Endothelial cell of umbilical vein (primary cell): ENCODE measurements at places on chromosomes 1 and 21. TPM values are rescaled to one million over a fixed set of nuclear protein-coding genes. Genes with fewer than 3 reads are reported as not detected.

The CD34 gene
- total RNA-seq: 115 and 174 TPM in 2 replicates

The IL19 gene
- not detected in 2 replicates for total RNA-seq

The ZNF691 gene
- total RNA-seq: 6.6 and 7.4 TPM in 2 replicates

The PRDM2 gene
- total RNA-seq: 35.7 and 36.6 TPM in 2 replicates

The UTS2 gene
- not detected in 2 replicates for total RNA-seq

The TCP10L gene
- not detected in 2 replicates for total RNA-seq

DNA sequence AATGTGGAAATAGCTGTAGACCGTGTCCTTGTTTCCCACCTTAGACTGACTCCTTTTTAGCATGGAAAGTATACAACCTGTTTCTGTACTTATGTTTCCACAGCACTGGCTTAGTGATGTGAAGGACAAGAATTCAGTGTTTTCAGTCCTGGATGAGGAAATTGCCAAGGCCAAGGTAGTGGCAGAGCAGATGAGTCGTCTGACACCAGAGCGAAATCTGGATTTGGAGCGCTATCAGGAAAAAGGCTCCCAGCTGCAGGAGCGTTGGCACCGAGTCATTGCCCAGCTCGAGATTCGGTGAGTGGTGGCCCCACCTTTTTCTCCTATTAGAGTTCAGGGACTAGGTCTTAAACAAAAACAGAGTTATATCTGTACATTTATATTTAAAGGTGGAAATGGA lies 112.6 kb downstream of the MACF1 start:
- H3K4me3 ChIP-seq: no peak overlapping the region
- DNase-seq: peak; percentile 10
- no peaks in the 10 kb centered on the region for H3K27me3 ChIP-seq
- H3K27ac ChIP-seq: peak overlapping the region; percentile 71

GRCh38 chr1:107683683-107684082 lies 281.3 kb downstream of the VAV3 start:
- H3K27ac ChIP-seq: no peak overlapping the region
- no peak for DNase-seq
- no peaks in the 10 kb centered on the region for H3K36me3 ChIP-seq
- H3K4me1 ChIP-seq: no peaks in the 10 kb centered on the region
- no peak overlapping the region for H3K4me3 ChIP-seq

- no peak overlapping the region for H3K4me3 ChIP-seq
- H3K27me3 ChIP-seq: peaks cover 25% of the 10 kb centered on the region
- no peak for DNase-seq
- H3K27ac ChIP-seq: no peak overlapping the region
Observed at GRCh38 chr1:10888791-10889649, 92.6 kb upstream of the CASZ1 start.

DNA sequence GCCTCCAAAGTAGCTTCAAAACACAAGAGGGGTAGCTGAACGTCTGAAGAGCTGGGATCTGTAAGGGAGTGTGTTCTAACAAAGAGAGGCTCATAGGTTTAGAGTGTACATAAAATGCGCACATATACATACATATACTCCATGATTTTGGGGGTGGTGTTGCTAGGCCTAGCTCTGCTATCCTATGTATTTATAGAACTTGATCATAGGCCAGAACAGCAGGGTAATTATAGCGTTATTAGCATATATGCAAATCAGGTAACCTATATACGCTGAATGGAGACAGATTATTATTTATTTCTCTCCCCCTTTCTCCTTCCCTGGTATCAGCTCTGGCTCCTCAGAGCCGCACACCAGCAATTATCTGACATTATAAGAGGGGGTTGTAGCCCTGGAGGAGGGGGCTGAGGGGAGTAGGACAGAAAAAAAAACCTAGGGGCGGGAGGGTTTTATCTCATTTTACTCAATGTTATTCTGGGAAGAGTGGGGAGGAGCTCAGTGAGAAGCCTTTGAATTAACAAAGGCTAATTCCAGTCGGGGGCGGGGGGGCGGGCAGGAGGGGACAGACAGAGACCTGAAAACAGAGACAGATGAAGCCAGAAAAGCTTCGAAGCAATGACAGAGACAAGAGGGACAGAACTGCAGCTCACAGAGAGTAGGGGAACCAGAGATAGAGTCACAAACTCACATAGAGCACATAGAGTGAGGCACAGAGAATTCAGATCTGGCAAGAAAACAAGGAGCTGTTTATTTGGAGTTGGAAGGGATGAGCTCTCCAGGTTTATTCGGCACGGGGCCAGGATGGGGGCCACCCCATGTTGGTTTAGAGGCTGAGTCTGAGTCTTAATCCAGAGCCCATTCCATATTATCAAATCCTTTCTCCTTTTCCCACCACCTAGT lies 63.0 kb downstream of the RHBG start:
- H3K4me1 ChIP-seq: peaks cover 4% of the 10 kb centered on the region
- H3K27ac ChIP-seq: no peak overlapping the region
- H3K36me3 ChIP-seq: no peaks in the 10 kb centered on the region
- no peak overlapping the region for H3K4me3 ChIP-seq

GRCh38 chr1:116096013-116096618 lies 15.1 kb upstream of the MAB21L3 start:
- no peaks in the 10 kb centered on the region for H3K4me1 ChIP-seq
- no peaks in the 10 kb centered on the region for H3K27me3 ChIP-seq
- no peaks in the 10 kb centered on the region for H3K36me3 ChIP-seq
- DNase-seq: no peak

GRCh38 chr1:110783292-110783918 lies 89.5 kb upstream of the CD53 start:
- no peak overlapping the region for H3K4me3 ChIP-seq
- H3K27me3 ChIP-seq: no peaks in the 10 kb centered on the region
- peak; percentile 47 for DNase-seq
- H3K36me3 ChIP-seq: no peaks in the 10 kb centered on the region
- no peaks in the 10 kb centered on the region for H3K4me1 ChIP-seq

- H3K36me3 ChIP-seq: no peaks in the 10 kb centered on the region
- DNase-seq: no peak
- H3K4me1 ChIP-seq: no peaks in the 10 kb centered on the region
- H3K27me3 ChIP-seq: no peaks in the 10 kb centered on the region
Observed at GRCh38 chr1:217734973-217735372, 103.8 kb downstream of the SPATA17 start.

- H3K4me1 ChIP-seq: peaks cover 6% of the 10 kb centered on the region
- no peak overlapping the region for H3K27ac ChIP-seq
- H3K27me3 ChIP-seq: peaks cover 9% of the 10 kb centered on the region
- no peak for DNase-seq
- H3K4me3 ChIP-seq: no peak overlapping the region
- no peaks in the 10 kb centered on the region for H3K36me3 ChIP-seq
Observed at GRCh38 chr21:26972192-26972591, 5.3 kb upstream of the ADAMTS5 start.

DNA sequence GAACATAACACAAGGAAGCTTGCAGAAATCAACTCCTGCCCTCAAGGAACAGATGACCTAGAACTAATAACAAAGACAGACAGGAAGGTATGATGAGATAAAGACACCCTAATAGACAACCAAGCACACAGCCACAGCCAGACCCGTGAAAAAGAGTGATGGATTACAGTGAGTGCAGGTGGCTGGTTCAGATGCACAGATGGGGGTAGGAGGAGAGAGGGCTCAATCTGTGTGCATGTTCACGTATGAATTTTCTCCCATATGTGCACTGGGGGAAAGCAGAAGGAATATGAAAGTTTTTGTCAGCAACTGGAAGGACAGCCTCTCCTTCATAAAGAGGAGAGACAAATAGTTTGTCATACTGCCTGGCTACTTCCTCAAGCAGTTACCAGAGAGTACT lies 367.1 kb downstream of the PBX1 start:
- H3K27me3 ChIP-seq: no peaks in the 10 kb centered on the region
- no peak overlapping the region for H3K4me3 ChIP-seq
- H3K4me1 ChIP-seq: no peaks in the 10 kb centered on the region

DNA sequence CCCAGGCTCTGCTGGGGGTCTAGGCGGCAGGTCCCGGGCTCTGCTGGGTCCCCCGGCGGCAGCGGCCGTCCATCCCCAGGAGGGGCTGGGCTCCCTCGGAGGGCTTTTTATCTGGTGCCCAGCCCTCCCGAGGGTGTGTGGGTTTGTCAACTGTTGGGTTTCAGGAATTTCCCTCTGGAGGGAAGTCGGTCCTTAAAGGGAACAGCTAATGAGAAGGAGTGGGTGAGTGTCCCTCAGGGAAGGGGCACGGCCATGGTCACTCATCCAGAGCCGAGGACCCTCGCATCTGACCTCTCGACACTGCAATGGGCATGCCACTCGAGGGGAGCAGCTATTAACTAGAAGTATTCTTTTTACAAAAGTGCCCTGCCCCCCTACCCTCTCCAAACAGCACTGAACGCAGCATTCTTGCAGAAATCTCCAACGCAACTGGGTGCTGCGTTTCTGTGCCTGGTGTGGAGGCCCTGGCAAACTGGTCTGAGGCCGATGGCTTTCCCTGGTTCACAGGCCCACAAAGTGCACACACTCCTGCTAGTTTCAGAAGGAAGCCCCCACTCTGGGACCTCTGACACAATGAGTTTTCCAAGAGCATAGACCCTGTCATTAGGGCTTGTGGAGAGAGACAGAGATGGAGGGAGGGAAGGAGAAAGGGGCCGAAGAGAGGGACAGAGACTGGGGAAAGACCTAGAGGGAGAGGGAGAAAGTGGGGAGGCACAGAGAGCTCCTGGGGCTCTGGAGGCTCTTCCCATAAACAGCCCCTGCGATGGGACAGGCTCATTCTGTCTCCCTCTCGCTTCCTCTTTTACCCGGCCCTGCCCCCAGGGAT lies 1.0 kb upstream of the TSPEAR start:
- DNase-seq: no peak
- peaks cover 5% of the 10 kb centered on the region for H3K4me1 ChIP-seq
- H3K4me3 ChIP-seq: no peak overlapping the region
- peaks cover 88% of the 10 kb centered on the region for H3K27me3 ChIP-seq
- no peaks in the 10 kb centered on the region for H3K36me3 ChIP-seq

DNA sequence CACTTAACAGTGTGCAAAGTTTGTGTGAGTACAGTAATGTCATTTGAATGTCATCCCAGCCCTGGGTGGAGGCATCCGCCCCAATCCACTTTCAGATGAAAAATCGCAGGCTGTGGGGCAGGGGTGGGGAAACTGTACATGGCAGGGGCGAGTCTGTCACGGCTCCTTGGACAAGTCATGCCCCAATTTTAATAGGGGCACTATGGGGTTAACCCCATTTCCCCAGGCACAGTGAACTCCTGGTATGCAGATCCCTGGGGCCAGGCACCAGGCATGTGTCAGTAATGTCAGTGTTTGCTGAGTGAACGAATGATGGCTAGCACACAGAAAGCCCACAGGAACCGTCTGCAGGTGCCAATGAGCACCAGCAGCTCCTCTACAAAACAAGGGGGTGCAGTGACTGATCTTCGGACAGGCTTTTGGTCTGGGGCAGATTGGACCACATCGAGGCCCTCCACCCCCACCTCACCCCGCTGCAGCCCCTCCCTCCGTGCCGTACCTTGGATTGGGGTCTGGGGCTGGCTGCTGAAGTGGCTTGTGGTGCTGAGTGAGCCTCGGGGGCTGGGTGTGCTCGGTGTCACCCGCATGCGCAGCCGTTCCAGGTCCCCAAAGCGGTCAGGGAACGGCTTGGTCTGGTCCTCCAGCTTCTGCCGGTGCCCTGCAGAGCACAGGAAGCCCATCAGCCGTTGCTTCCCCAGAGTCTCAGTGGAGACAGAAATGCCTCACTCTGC lies 23.2 kb downstream of the RUNX3 start:
- H3K36me3 ChIP-seq: no peaks in the 10 kb centered on the region
- no peaks in the 10 kb centered on the region for H3K27me3 ChIP-seq
- no peaks in the 10 kb centered on the region for H3K4me1 ChIP-seq
- DNase-seq: no peak
- H3K4me3 ChIP-seq: no peak overlapping the region

- no peak overlapping the region for H3K27ac ChIP-seq
- no peaks in the 10 kb centered on the region for H3K4me1 ChIP-seq
- no peaks in the 10 kb centered on the region for H3K36me3 ChIP-seq
- H3K27me3 ChIP-seq: no peaks in the 10 kb centered on the region
- DNase-seq: no peak
Observed at GRCh38 chr1:171344473-171344820, 30.5 kb downstream of the FMO4 start.

- H3K4me1 ChIP-seq: no peaks in the 10 kb centered on the region
- no peaks in the 10 kb centered on the region for H3K36me3 ChIP-seq
- DNase-seq: peak; percentile 25
- H3K27me3 ChIP-seq: no peaks in the 10 kb centered on the region
- no peak overlapping the region for H3K4me3 ChIP-seq
- H3K27ac ChIP-seq: no peak overlapping the region
Observed at GRCh38 chr1:56434025-56434424, 145.3 kb downstream of the PLPP3 start.

GRCh38 chr1:56284928-56285327 lies 294.4 kb downstream of the PLPP3 start:
- no peak overlapping the region for H3K27ac ChIP-seq
- H3K4me3 ChIP-seq: no peak overlapping the region
- peaks cover 10% of the 10 kb centered on the region for H3K4me1 ChIP-seq
- no peaks in the 10 kb centered on the region for H3K36me3 ChIP-seq
- H3K27me3 ChIP-seq: no peaks in the 10 kb centered on the region

DNA sequence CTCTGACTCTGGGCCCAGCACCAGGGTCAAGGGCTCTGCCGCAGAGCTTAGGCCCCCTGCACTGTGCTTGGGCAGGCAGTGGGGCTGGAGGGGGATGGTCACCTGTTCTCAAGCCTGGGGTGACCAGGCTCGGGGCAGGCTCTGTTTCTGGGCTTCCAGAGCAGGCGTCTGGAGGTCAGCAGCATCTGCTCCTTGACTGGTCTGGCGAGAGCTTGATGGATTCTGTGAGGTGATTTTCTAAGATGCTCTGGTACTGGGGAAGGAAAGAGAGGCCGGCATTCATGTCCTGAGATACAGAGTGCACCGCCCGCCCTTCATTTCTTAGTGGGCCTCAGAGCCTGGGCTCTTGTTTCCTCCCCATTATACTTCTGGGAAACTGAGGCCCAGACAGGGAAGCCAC lies 24.5 kb downstream of the RAB7B start:
- H3K36me3 ChIP-seq: no peaks in the 10 kb centered on the region
- no peak overlapping the region for H3K4me3 ChIP-seq
- no peak for DNase-seq

DNA sequence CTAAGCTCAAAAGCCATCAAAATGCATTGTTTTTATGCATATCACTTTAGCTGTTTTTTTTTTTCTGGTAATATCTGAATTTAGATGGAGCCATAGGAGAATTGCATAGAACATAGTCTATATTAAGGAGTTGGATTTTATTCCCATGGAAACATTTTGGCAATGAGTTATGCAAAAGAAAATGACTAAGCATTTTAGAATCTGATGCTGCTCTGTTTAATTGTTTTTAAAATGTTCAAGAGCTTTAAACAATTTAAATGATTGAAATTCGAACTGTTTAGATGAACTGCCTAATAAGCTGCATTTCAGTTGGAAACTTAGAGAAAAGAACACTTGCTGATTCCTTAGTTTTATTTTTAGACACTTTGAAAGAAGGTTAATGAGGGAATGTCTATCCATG lies 1531.5 kb upstream of the B3GALT2 start:
- no peaks in the 10 kb centered on the region for H3K36me3 ChIP-seq
- no peak overlapping the region for H3K4me3 ChIP-seq
- no peak for DNase-seq
- H3K4me1 ChIP-seq: no peaks in the 10 kb centered on the region
- H3K27me3 ChIP-seq: no peaks in the 10 kb centered on the region
- H3K27ac ChIP-seq: no peak overlapping the region

GRCh38 chr1:84224905-84225304 lies 76.6 kb upstream of the SAMD13 start:
- H3K4me1 ChIP-seq: no peaks in the 10 kb centered on the region
- no peak for DNase-seq
- no peaks in the 10 kb centered on the region for H3K27me3 ChIP-seq
- no peak overlapping the region for H3K27ac ChIP-seq
- H3K36me3 ChIP-seq: no peaks in the 10 kb centered on the region

GRCh38 chr1:94768036-94768435 lies 52.1 kb upstream of the SLC44A3 start:
- H3K4me1 ChIP-seq: no peaks in the 10 kb centered on the region
- peaks cover 8% of the 10 kb centered on the region for H3K27me3 ChIP-seq
- no peaks in the 10 kb centered on the region for H3K36me3 ChIP-seq
- H3K27ac ChIP-seq: no peak overlapping the region
- H3K4me3 ChIP-seq: no peak overlapping the region
- DNase-seq: no peak
